Aorta (tissue), 5 donors: ENCODE measurements at places on chromosomes 16 and 17. TPM values are rescaled to one million over a fixed set of nuclear protein-coding genes. Genes with fewer than 3 reads are reported as not detected.
A peak's percentile ranks its signal among the peaks of the same experiment; 100 is the strongest.

- no peaks in the 10 kb centered on the region for H3K36me3 ChIP-seq
- H3K4me3 ChIP-seq = no peak overlapping the region
- no peak for DNase-seq
Observed at GRCh38 chr17:62656446-62656845, 29.0 kb downstream of the MRC2 start.

Gene MIEN1
- total RNA-seq = 21.6 TPM

- no peak overlapping the region for H3K4me3 ChIP-seq
- no peaks in the 10 kb centered on the region for H3K36me3 ChIP-seq
- H3K27me3 ChIP-seq = no peaks in the 10 kb centered on the region
- H3K27ac ChIP-seq = no peak overlapping the region
- peaks cover 9% of the 10 kb centered on the region for H3K4me1 ChIP-seq
Observed at GRCh38 chr17:64154717-64155116, 24.8 kb upstream of the ERN1 start.

Gene MPP3
- total RNA-seq = 15.7 TPM

Gene PPY
- not detected for total RNA-seq

Gene SDF2
- total RNA-seq = 40.8 TPM

DNA sequence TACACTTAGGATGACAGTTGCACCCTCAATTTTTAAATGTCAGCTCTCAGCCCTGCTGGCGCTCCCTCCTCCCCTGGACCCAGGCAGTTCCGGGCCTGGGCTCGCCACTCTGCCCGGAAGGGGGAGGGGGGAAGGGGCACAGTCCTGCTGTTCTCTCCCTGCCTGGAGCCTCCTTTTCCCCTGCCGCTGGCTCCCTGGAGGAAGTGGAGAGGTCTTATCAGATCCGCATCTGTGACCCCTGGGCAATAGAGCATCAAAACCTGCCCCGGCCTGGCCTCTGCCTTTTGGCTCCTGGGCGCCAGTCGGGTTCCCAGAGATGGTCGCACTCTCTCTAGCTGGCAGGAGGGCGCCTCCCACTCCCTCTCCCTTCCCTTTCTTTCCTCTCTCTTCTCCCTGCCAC lies 149.3 kb downstream of the IRF8 start:
- H3K4me3 ChIP-seq = no peak overlapping the region
- no peak overlapping the region for H3K27ac ChIP-seq
- DNase-seq = no peak
- H3K36me3 ChIP-seq = no peaks in the 10 kb centered on the region

DNA sequence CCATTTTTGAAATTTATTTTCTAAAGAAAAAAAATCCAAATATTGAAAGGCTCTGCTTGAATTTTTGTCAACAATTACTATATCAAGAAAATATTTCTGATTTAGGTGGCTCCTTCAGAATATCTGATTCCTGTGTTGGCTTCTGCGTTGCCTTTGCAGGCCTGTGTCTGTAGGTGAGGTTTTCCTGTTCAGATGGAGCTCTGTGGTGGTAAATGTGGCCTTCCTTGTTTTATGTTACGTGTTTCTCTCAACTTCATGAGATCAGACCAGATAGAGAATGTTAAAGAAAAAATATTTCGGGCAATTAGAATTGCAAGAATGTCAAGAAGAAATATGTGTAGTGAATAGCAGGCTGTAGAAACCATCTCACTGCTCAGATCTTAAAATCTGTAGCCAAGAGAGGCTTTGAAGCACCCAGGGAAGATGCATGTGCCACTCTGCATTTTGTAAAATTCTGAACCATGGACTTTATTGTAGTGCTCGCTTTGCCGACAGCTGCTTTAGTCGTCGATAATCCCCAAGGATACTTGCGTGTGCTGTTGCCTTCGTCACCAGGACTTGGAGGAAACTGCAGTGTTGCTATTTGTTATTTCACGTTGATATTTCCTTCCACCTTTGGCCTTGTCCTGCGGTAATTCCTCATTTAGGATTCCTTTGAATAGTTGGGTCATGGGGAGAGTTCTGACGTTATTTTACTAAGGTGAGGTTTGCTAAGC lies 69.9 kb downstream of the RPTOR start:
- DNase-seq = no peak
- no peaks in the 10 kb centered on the region for H3K36me3 ChIP-seq
- no peak overlapping the region for H3K27ac ChIP-seq
- no peaks in the 10 kb centered on the region for H3K27me3 ChIP-seq
- no peak overlapping the region for H3K4me3 ChIP-seq

GRCh38 chr16:22262460-22262859 lies 34.7 kb upstream of the POLR3E start:
- H3K4me1 ChIP-seq = no peaks in the 10 kb centered on the region
- no peak overlapping the region for H3K27ac ChIP-seq
- H3K27me3 ChIP-seq = no peaks in the 10 kb centered on the region

GRCh38 chr16:2154533-2155090 lies 970 bp upstream of the TRAF7 start:
- H3K4me3 ChIP-seq = peak overlapping the region; percentile 72
- no peak for DNase-seq
- no peaks in the 10 kb centered on the region for H3K27me3 ChIP-seq
- no peaks in the 10 kb centered on the region for H3K4me1 ChIP-seq

- no peaks in the 10 kb centered on the region for H3K27me3 ChIP-seq
- H3K27ac ChIP-seq = peak overlapping the region; percentile 86
- no peaks in the 10 kb centered on the region for H3K36me3 ChIP-seq
Observed at GRCh38 chr17:8192070-8192815, 2.3 kb upstream of the BORCS6 start.

Gene TNFSF13
- total RNA-seq = 17.7 TPM

GRCh38 chr17:70503449-70503848 lies 334.1 kb downstream of the KCNJ2 start:
- H3K4me3 ChIP-seq = no peak overlapping the region
- H3K27me3 ChIP-seq = no peaks in the 10 kb centered on the region
- H3K4me1 ChIP-seq = no peaks in the 10 kb centered on the region

Gene SLC5A10
- total RNA-seq = not detected

DNA sequence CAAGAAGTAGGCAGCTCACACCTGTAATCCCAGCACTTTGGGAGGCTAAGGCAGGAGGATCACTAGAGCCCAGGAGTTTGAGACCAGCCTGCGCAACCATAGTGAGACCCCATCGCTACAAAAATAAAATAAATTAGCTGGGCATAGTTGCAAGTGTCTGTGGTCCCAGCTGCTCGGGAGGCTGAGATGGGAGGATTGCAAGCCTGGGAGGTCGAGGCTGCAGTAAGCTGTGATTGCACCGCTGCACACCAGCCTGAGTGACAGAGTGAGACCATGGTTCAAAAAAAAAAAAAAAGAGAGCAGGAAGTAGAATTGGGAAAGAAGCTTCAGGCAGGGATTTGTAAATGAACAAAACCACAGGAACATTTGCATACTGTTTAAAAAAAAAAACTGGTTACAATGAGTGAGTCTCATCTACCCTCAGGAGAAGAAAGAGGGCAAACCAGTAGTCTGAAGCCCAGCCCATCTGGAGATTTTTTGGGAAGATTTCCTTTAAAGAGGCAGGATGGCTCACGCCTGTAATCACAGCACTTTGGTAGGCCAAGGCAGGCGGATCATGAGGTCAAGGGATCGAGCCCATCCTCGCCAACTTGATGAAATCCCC lies 7.9 kb downstream of the MPV17L start:
- no peaks in the 10 kb centered on the region for H3K27me3 ChIP-seq
- no peak overlapping the region for H3K4me3 ChIP-seq
- no peaks in the 10 kb centered on the region for H3K4me1 ChIP-seq

- H3K4me1 ChIP-seq = no peaks in the 10 kb centered on the region
- H3K36me3 ChIP-seq = no peaks in the 10 kb centered on the region
- no peak overlapping the region for H3K27ac ChIP-seq
- DNase-seq = no peak
- H3K27me3 ChIP-seq = no peaks in the 10 kb centered on the region
Observed at GRCh38 chr16:49720225-49720624, 135.7 kb downstream of the ZNF423 start.

Gene MT1F
- total RNA-seq = 19.1 TPM

Gene KRT23
- 0.30 TPM for total RNA-seq

DNA sequence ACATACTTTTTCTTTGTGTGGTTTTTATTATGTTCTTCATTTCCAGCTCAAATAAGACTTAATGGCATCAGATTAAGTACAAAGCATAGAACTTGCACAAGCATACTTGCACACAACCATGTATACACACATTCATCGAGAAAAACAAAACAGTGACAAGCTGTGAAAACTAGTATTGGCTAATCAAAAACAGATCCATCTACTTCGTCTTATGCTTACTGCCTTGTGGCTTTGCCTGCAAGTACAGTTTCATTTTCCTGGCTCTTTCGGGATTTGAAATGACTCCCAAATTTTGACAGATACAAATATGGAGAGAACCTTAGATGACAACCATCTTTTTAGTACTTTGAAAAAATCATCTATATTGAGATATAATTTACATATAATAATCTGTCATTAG lies 338.3 kb downstream of the BCAS3 start:
- DNase-seq = no peak
- H3K36me3 ChIP-seq = no peaks in the 10 kb centered on the region
- no peaks in the 10 kb centered on the region for H3K27me3 ChIP-seq

Gene TLCD1
- total RNA-seq = 0.90 TPM

Gene CTRL
- total RNA-seq = 0.84 TPM

GRCh38 chr17:49871211-49871610 lies 23.3 kb upstream of the TAC4 start:
- H3K4me1 ChIP-seq = no peaks in the 10 kb centered on the region
- no peaks in the 10 kb centered on the region for H3K27me3 ChIP-seq

- no peak overlapping the region for H3K4me3 ChIP-seq
- no peak overlapping the region for H3K27ac ChIP-seq
- no peaks in the 10 kb centered on the region for H3K36me3 ChIP-seq
- H3K27me3 ChIP-seq = no peaks in the 10 kb centered on the region
- no peak for DNase-seq
Observed at GRCh38 chr17:83180996-83181481, 101.6 kb downstream of the METRNL start.

Gene BCAR1
- total RNA-seq = 125 TPM
